ENCODE measurements at places on chromosomes 3 and 15. TPM values are rescaled to one million over a fixed set of nuclear protein-coding genes. Genes with fewer than 3 reads are reported as not detected.
A peak's percentile ranks its signal among the peaks of the same experiment; 100 is the strongest.

GRCh38 chr3:50487181-50487580, 16.3 kb downstream of the CACNA2D2 start:
- DNase-seq: no peak

DNA sequence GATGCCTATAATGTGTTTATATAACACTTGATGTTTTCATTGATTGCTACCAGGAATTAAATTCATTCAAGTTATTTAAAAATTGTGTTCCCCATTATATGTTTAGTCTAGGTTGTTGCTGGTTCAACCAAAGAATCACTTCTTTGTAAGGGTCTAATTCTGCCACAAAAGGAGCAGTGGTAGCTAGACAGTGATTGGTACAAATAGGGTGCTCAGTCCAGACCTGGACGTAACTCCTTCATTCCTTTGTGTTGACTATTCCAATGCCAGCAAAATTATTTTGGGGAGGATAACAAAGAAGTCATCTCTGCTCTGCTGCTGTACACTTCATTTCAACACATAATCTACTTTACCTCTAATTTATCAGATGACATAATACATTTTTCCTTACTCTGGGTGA, 1.2 kb downstream of the CHMP2B start:
- DNase-seq: peak; percentile 8

GRCh38 chr15:73870700-73871408, 2.5 kb upstream of the TBC1D21 start:
- DNase-seq: peak; percentile 7

DNA sequence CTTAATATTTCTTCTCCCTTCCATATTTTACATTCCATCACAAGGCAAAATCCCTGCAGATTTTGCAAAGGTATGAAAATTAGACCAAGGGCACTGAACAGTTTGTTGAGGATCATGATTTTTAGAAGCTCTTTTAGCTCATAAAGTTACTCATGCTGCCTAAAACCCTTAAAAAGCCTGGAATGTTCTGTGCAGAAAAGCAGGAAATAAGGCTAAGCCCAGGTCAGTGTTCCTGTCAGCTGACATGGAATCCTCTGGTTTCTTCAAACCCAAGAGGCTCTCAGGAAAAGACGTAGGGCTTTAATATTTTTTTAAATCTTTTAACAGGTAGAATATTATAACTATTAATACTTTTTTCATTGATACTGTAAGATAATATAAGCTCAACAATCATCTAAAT, 8.2 kb downstream of the CBLB start:
- no peak for DNase-seq

The CHRM5 gene
- total RNA-seq: not detected
